ENCODE measurements at places on chromosomes 2 and 18. TPM values are rescaled to one million over a fixed set of nuclear protein-coding genes. Genes with fewer than 3 reads are reported as not detected.

Gene ITGA4
- total RNA-seq: 12.3 TPM

Gene CRYBA2
- total RNA-seq: not detected

Gene APCDD1
- total RNA-seq: 170 TPM

Gene TUBA4B
- not detected for total RNA-seq

Gene DNAJC27
- 6.1 TPM for total RNA-seq

Gene GYPC
- total RNA-seq: 51.1 TPM

Gene ITGB6
- 48.8 TPM for total RNA-seq

Gene OSGEPL1
- total RNA-seq: 6.3 TPM

Gene ADGRF3
- total RNA-seq: 0.35 TPM

Gene SCYGR4
- total RNA-seq: not detected

Gene AFF3
- 9.1 TPM for total RNA-seq

Gene B4GALT6
- 16.9 TPM for total RNA-seq

Gene ALLC
- 0.81 TPM for total RNA-seq

Gene SNORC
- 7.7 TPM for total RNA-seq

Gene SMYD1
- total RNA-seq: 7.3 TPM

Gene SOX11
- total RNA-seq: 0.03 TPM

Gene FAM161A
- 3.8 TPM for total RNA-seq

Gene TSN
- total RNA-seq: 76.5 TPM

Gene LOXHD1
- 0.12 TPM for total RNA-seq

Gene SERTAD2
- 19.8 TPM for total RNA-seq

Gene KCNS3
- 6.5 TPM for total RNA-seq

Gene ORMDL1
- 41.1 TPM for total RNA-seq

Gene CDH20
- total RNA-seq: not detected

Gene TTN
- 92.5 TPM for total RNA-seq

Gene L3MBTL4
- 16.1 TPM for total RNA-seq

Gene ANKRD23
- total RNA-seq: 6.9 TPM
